ENCODE measurements at places on chromosomes 5 and 9. TPM values are rescaled to one million over a fixed set of nuclear protein-coding genes. Genes with fewer than 3 reads are reported as not detected.

The NR4A3 gene
- 0.58 TPM for total RNA-seq

The EIF4E1B gene
- total RNA-seq: not detected

The AFAP1L1 gene
- total RNA-seq: 75.3 TPM

The CD14 gene
- total RNA-seq: 32.1 TPM

The OR1Q1 gene
- total RNA-seq: not detected

The CER1 gene
- 0.22 TPM for total RNA-seq

The IL9 gene
- not detected for total RNA-seq

The BARHL1 gene
- total RNA-seq: not detected

The LCN12 gene
- 0.44 TPM for total RNA-seq

The SPEF2 gene
- total RNA-seq: 8.8 TPM

The PCDHA6 gene
- 0.09 TPM for total RNA-seq

Measured in muscle of leg (tissue), 16 donors.